ENCODE measurements at places on chromosomes 1 and 21.

GRCh38 chr1:28417926-28418637 is 48.5 kb downstream of the PHACTR4 start:
- no peak for DNase-seq

- no peak for DNase-seq
Measured at GRCh38 chr1:154182344-154183045, 9.4 kb downstream of the TPM3 start.

DNA sequence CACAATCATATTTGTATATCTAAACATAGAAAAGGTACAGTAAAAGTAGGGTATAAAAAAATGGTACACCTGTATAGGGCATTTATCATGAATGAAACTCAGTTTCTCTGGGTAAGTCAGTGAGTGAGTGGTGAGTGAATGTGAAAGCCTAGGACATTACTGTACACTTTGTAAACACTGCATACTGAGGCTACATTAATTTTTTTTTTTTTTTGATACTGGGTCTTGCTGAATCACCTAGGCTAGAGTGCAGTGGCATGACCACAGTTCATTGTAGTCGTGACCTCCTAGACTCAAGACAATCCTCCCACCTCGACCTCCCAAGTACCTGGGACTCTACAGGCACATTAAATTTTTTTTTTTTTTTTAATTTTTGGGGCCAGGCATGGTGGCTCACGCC is 27.8 kb downstream of the FBXO28 start:
- no peak for DNase-seq

DNA sequence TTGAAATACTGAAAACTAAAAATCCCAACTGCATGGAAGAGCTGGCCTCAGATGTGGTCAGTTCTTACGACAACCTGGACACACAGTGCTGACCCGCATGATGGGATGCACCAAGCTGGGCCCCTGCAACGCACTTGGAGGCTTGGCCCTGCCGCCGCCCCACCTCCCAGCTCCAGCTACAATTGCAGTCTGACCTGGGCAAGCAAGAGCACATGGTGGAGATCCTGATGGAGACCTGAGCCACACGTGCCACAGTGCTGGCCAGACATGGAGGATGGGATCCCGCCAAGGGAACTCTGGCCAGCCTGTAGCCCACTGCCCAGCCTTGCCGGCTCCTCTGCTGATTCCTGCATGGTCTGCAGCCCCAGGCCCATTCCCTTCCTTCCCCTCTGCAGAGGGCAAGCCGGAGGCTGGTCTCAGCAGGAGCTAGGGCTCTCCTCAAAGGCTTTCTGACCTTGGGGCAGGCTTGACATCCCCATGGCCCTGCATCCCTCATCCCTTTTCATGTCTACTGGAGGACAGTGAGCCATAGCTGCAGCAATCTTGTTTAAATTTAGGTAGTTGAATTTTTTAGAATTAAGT is 14.1 kb downstream of the CR1L start:
- DNase-seq = no peak

- no peak for DNase-seq
Measured at GRCh38 chr1:65668368-65668767, 124.3 kb upstream of the PDE4B start.

GRCh38 chr1:228747301-228747935 is 12.1 kb downstream of the RHOU start:
- DNase-seq = no peak

GRCh38 chr1:72606216-72606810 is 324.0 kb upstream of the NEGR1 start:
- no peak for DNase-seq

DNA sequence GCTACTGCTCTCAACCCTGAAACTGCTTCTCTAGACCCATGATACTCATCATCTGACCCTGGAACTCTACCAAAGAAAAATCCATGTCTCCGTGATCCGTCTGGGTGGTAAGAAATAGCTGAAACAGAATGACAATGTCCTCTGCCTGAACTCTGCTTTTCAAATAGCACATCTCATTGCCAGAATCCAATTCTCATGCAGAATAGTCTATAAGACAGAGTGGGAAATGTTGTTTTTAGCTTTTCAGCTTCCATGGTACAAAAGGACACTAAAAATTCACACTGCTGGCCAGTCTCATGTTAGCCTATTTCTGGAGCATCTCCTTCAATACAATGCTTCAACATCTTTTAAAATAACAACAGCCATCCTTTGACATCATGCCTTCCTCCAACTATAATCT is 1355.8 kb upstream of the PRMT6 start:
- DNase-seq = no peak

DNA sequence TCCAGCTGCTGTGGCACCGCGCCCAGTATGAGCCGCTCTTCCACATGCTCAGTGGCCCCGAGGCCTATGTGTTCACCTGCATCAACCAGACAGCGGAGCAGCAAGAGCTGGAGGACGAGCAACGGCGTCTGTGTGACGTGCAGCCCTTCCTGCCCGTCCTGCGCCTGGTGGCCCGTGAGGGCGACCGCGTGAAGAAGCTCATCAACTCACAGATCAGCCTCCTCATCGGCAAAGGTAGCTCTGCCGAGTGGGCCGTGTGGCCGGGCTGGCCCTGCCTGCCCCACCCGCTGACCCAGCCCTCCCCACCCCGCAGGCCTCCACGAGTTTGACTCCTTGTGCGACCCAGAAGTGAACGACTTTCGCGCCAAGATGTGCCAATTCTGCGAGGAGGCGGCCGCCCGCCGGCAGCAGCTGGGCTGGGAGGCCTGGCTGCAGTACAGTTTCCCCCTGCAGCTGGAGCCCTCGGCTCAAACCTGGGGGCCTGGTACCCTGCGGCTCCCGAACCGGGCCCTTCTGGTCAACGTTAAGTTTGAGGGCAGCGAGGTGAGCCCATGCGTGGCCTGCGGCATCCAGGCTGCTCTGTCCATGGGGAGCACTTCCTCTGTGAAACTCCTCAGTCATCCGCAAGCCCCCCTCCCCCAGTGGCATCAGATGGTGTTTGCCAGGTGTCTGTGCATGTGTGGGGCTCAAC is 64.2 kb downstream of the PIK3CD start:
- DNase-seq = no peak

GRCh38 chr1:66401244-66401643 is 132.7 kb upstream of the SGIP1 start:
- DNase-seq = no peak

- no peak for DNase-seq
Measured at GRCh38 chr1:24189528-24189927, 2.4 kb upstream of the IFNLR1 start.

- DNase-seq = no peak
Measured at GRCh38 chr1:47225430-47226100, 6.5 kb downstream of the TAL1 start.

- DNase-seq = no peak
Measured at GRCh38 chr1:47854552-47855144, 142.5 kb downstream of the TRABD2B start.

DNA sequence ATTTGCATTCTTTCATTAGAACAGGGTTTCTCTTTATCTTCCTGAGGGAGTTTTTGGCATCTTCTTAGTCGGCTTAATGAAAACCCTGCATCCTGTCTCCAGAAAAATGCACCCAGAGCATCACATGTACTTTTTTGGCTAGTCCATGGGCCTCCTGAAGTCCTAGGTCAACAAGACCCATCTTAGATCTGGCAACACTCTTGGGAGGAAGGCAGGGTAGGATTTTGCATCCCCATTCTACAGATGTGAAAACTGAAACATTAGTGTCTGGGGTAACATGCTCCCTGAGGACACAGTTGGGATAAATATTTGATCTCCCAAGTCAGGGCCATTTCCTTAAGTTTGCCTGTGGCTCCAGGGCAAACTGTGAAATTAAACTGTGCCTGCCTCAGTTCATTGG is 40.0 kb upstream of the HMGB4 start:
- DNase-seq = no peak

- DNase-seq = no peak
Measured at GRCh38 chr1:229993060-229993459, 74.0 kb upstream of the GALNT2 start.

DNA sequence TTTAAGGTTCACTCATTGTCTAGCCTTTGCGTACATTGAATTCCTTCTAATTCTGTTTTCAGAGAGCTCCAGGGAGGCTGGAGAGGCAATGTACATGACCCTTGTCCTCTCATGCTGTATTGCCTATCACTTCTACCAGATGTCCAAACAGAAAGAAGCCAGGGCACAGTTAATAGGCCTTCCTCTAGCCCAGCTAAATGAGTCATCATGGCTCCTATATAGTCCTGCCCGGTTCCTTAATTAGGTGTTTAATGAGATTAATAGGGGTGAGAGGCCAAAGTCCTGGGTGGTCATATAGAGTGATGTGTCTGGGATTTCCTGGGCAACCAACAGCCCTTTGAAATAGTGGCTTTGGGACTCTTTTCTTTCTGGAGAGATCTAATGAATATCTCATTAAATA is 76.3 kb downstream of the ZSCAN20 start:
- DNase-seq = no peak

DNA sequence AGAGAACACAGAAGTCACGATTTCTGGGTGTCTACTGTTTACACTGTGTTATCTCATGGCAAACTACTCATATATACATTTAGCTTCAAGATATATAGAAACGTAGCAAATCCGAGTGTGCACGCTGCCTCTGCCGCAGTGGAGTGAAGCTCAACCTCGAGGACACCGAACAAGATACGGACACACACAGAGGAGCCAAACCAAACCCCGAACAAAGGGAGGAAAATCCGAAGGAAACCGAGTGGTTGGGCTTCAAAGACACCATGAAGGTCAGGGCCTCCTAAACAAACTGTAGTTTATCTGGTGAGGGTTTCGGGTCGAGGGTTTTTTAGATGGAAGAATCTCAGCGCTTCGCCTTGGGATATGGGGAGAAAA is 34.5 kb downstream of the SLC45A1 start:
- no peak for DNase-seq

- DNase-seq = no peak
Measured at GRCh38 chr1:33624991-33625870, 152.8 kb downstream of the ZSCAN20 start.

- no peak for DNase-seq
Measured at GRCh38 chr1:156612666-156613065, 6.5 kb upstream of the HAPLN2 start.

DNA sequence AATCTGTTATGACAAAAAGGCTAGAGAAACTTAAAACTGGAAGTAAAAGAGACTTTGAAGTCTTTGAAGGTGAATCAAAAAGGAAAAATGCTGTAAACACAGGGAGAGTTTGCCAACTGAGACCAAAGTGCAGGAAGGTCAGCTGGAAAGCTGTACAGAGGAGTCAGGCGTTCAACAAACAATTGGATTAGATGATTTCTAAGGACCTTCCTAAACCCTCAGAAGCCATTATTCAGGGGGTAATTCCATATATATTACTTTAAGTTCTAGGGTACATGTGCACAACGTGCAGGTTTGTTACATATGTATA is 156.8 kb downstream of the ZBTB18 start:
- DNase-seq = no peak

DNA sequence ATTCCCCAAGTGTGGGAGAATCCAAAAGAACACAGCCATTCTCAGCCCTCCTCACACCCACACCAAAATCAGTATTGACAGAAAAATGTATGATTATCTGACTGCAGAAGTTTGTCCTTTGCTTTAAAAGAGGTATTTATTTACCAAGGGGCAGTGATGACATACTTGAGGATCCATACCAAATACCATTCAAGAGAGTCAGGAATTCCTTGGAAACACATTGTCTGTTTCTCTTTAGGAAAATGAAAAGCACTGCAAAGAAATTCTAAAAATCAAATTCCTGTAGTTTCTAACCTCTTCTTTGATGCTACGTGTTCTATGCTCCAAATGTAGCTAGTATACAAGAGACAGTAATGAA is 509.6 kb upstream of the CXADR start:
- DNase-seq = no peak

DNA sequence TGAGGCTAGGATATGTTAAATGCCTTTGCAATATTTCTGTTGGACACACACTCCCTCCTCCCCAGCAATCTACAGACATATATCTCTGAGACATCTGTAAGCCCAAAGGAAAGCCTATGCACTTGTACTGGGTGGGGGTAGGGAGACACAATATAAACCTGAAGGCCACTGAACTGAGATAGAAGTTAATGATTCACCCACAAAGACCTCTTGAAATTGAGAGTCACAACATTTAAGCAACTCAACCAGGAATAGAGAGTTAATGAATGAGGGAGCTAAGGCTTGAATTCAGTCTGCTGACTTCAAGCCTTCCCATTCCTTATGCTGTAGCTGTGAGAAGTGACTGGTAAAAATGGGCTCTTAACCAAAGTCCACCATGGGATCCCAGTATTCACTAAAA is 5.0 kb downstream of the OR10J1 start:
- no peak for DNase-seq

DNA sequence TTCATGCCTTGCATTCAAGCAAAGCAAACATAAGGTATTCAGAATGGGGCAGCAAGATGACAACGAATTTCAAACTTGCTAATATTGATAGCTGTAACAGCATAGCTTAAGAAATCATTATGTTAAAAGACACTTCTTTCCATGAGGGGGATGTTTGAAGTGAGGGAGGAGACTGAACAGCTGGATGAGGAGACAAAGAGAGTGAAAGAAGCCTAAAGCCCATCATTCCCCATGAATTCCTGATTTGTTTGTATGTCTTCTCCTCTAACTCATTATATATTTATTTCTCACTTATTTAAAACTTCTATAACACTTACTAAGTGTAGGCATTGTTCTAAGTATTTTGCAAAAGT is 125.2 kb upstream of the PBX1 start:
- no peak for DNase-seq

DNA sequence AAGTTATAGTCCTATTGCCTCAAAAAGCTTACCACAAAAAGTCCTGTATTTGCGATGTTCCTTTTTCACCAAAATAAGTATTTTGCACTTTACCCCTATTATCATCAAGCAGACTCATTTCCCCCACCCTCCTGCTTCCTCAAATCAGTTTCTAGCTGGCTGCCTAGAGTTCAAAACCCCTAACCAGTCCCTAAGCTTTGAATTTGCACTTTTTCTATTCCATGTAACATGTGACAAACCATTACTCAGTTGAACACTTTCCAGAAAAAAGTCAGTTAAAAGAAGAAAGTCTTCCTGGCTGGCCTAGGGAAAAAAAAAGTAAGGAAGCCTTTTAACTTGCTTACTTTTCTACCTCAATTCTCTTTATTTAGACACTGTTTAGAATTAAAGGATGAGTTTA is 8.2 kb downstream of the CEP170 start:
- DNase-seq = no peak

DNA sequence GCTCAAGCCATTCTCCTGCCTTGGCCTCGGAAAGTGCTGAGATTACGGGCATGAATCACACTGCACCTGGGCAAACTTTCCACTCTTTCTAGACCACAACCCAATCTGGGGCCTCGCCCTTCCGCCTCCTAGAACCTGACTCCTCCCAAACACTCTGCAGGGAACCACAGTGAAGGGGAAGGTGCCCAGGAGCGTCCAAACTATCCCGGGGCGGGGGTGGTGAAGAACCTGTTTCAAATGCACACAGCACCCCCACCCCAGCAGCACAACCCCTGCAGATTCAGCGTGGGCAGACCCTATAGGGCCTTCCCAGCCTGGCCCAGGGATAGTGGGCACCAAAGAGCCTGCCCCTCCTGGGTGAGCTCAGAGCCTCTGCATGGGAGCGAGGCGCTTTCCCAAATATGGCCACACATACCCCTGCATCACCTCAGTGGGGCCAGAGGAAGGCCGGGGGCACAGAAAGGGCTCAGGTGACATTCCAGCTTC is 86.9 kb downstream of the STUM start:
- no peak for DNase-seq

- no peak for DNase-seq
Measured at GRCh38 chr1:5150191-5150590, 495.8 kb downstream of the AJAP1 start.
